CD14-positive monocyte (primary cell): ENCODE measurements at places on chromosomes 2 and 18.

DNA sequence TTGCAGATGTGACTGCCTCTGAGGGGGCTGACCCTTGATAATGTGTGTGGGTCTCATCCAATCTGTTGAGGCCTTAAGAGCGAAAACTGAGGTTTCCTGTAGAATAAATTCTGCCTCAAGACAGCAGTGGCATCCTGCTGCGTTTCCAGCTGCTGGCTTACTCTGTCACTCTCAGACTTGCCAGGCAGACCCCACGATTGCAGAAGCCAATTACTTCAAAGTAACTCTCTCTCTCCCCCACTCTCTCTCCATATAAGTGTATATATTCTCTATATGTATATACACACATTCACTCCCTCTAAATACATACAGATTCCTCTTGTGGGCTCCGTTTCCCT is 152.5 kb upstream of the ALKAL2 start:
- DNase-seq = no peak
- no peaks in the 10 kb centered on the region for H3K4me1 ChIP-seq
- H3K27ac ChIP-seq = no peak overlapping the region
- H3K36me3 ChIP-seq = no peaks in the 10 kb centered on the region
- H3K27me3 ChIP-seq = no peaks in the 10 kb centered on the region

DNA sequence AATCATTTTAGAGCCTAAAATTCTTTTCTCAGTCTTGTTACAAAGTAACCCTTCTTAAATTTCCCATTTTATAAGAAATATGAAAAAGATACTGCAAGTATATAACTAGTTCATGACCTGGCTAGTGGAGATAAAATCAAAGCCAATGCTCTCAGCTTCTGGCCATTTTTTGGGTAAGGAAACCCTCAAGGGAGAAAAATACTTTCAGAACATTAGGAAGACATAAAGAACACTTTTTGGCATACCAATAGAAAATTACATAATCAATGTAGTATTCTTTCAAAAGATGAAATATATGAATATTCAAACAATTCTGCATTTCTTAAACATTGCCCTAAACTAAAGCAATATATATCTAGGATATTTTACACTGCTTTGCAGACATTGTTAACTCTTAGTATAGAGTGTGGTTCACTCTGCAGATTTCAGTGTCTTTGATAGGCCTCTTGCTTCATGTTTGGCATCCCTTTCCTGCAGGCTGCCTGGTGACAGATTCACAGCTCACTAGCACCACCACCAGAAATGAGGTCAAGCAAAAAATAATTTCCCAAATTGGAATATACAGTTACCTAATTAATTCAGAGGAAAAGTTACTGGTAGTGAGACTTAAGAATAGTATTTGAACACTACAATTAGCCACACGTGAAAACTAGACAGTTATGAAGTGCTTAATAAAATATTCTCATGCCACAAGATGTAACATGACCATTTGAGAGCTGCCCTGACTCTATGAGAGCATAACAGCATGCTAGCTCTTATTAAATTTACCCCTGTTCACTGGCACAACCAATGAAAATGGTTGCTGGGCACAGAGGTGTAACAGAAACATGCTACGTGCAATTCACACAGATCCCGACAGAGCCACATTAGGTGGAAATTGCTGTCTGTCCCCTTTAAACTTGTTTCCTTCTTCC is 36.0 kb downstream of the PAIP2B start:
- no peak overlapping the region for H3K27ac ChIP-seq
- no peaks in the 10 kb centered on the region for H3K36me3 ChIP-seq
- no peaks in the 10 kb centered on the region for H3K4me1 ChIP-seq
- no peaks in the 10 kb centered on the region for H3K27me3 ChIP-seq
- H3K4me3 ChIP-seq = no peak overlapping the region

- H3K4me3 ChIP-seq = peak overlapping the region; percentile 29
- H3K27me3 ChIP-seq = no peaks in the 10 kb centered on the region
- DNase-seq = peak; percentile 87
- peaks cover 24% of the 10 kb centered on the region for H3K4me1 ChIP-seq
- H3K27ac ChIP-seq = peak overlapping the region; percentile 70
- H3K36me3 ChIP-seq = no peaks in the 10 kb centered on the region
Measured at GRCh38 chr2:199738727-199739412, 112.1 kb downstream of the FTCDNL1 start.

DNA sequence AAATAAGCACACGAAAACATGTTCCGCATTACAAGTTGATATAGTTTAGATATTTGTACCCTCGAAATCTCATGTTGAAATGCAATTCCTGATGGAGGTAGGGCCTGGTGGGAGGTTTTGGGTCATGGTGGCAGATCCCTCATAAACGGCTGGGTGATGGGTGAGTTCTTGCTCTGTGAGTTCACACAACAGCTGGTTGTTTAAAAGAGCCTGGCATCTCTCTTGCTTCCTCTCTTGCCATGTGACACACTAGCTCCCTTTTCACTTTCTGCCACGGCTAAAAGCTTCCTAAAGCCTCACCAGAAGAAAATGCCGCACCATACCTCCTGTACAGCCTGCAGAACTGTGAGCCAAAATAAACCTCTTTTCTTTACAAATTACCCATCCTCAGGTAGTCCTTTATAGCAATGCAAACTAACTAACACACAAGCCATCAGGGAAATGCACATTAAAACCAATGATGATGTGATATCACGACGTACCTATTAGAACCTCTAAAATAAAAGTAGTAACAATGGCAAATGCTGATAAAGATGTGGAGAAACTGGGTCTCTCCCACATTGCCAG is 188.5 kb downstream of the ANAPC1 start:
- peaks cover 37% of the 10 kb centered on the region for H3K4me1 ChIP-seq
- DNase-seq = no peak
- no peaks in the 10 kb centered on the region for H3K36me3 ChIP-seq
- H3K4me3 ChIP-seq = no peak overlapping the region
- no peak overlapping the region for H3K27ac ChIP-seq

DNA sequence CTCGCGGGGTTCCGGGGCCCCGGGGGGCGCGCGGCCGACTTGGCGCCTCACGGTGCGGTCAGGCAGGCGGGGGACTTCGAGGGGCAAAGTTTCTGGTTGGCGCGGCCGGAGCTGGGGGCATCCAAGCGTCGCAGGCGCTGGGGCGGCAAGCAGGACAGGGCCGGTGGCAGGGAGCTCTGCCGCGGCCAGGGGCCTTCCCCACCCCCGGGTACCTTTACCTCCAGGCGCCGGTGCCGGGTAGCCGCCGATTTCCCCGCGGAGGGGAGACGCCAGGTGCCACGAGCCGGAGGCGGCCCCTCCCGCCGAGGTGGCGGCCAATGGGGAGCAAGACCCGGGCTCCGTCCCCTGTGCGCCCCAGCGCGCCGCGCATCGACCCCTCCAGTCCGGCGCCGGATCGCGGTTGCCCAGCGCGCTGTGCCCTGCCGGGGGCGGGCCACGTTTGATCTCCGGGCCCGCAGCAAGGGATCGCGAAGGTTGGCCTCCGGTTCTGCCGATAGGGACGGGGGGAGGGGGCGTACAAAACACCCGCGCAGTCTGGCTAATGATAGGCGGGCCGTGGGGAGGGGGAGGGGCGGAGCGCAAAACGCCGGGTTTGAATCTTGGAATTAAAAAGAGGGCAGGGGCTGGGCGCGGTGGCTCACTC is at the start of gene ST8SIA5:
Gene ST8SIA5 (minus strand): TSS at position 495 of the 643 bp plus-strand sequence. CDS start 545 bp downstream, outside the sequence.
- H3K4me1 ChIP-seq = peaks cover 22% of the 10 kb centered on the region
- H3K27me3 ChIP-seq = peaks cover 53% of the 10 kb centered on the region
- H3K27ac ChIP-seq = no peak within 1 kb of the TSS
- H3K36me3 ChIP-seq = no peaks in the 10 kb centered on the region

DNA sequence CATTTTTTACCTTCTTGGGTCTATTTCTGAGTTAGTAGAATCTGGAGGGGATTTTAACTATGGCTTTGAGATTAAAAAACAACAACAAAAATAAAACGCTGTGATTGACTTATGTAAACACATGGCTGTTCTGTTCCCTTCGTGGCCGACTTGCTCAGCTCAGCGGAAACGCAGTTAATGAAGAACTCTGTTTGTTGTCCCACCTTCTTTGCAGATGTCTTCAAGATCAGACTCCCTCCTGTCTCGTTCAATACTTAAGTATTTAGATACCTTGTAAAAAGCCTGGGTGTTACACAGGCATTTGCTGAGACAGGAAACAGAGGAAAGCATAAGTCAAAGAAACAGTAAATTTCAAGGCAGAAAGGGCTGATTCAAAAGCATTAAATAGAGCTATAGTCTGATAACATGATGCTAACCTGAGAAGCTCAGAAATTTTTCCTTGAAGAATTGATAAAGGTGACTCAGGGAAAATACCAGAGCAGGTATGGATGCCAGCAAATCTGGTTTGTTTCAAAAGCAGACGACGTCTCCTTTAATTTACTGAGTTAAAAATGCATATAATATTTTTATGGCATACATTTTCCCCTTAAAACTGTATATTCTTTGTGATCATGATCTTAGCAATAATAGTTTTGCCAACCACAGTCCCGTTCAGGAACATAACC is 21.7 kb upstream of the POLI start:
- DNase-seq = no peak
- no peaks in the 10 kb centered on the region for H3K36me3 ChIP-seq
- H3K4me1 ChIP-seq = peaks cover 33% of the 10 kb centered on the region
- H3K4me3 ChIP-seq = no peak overlapping the region
- no peaks in the 10 kb centered on the region for H3K27me3 ChIP-seq

GRCh38 chr2:128798502-128799283 is 480.0 kb upstream of the HS6ST1 start:
- no peaks in the 10 kb centered on the region for H3K27me3 ChIP-seq
- no peak overlapping the region for H3K4me3 ChIP-seq
- no peaks in the 10 kb centered on the region for H3K36me3 ChIP-seq
- no peak for DNase-seq
- H3K4me1 ChIP-seq = no peaks in the 10 kb centered on the region
